ENCODE measurements at places on chromosomes 11 and 22.

DNA sequence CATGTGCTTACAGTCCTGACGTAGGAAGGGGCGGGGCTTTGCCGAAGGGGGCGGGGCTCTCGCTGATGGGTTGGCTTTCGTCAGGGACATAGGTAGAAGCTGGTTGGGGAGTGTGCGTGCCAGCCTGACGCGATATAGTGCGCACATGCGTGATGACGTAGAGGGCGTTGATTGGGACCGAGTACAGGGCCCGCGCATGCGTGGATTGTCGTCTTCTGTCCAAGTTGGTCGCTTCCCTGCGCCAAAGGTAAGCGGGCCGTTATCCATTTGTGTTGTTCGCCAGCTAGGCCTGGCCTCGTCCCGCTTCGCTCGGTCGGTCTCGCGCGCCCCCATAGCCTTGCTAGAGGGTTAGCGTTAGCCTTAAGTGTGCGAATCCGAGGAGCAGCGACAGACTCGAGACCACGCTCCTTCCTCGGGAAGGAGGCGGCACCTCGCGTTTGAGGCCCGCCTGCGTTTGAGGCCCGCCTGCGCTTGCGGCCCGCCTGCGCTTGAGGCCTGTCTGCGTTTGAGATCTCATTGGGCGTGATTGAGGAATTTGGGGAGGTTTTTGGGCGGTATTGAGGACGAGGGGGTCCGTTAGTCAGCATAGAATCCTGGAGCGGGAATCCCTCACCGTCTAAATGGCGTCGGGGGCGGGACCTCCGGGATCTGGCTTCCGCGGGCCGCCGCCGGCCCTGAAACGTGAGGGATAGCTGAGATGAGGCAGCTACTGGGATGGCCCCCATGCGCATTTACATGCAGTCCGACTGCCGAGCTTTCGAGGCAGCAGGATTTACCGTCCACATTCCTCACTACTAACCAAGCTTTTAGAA is at the start of gene XRCC6:
Gene XRCC6, plus strand, starts transcription at position 197 of the 812 bp plus-strand sequence. CDS start 710 bp downstream, outside the sequence.
- peak; percentile 100 for DNase-seq

GRCh38 chr22:32801537-32802236 is at the start of gene TIMP3:
TIMP3 (plus strand) TSS chr22:32801705; CDS start chr22:32802002, 297 bp downstream.
- peak; percentile 86 for DNase-seq

DNA sequence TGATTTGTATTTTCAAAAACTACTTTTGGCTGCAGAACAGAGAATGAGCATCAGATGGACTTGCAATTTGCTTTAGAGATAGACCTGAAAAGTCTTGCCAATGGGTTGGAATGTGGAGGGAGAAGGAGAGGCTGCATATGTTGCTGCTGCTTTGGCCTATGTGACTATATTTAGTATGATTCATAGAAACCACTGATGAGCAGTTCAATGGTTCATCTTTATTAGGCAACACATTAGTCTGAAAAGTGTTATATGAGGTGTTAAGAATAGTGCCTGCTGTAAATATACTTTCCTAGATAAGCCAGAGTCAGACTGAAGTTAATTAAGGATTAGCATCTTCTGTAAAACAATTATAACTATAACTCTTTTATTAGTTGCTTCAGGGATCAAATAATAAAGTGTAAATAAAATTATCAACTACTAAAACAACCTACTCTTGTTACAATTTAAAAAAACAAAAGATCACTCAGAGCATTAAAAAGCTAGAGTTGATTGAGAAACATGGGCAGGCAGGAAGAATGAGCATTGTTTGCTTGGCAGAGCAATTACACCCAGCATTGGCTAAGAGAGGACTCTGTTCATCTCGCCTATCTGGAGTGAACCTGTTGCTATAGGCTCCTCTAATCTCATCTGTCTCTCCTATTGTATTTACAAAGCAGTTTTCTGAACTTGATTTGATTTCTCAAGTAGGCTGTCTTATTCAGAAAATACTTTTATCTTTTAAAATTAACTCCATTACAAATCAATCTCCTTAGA is 36.3 kb downstream of the HORMAD2 start:
- DNase-seq: peak; percentile 72

GRCh38 chr22:26894766-26895485 is 237.5 kb downstream of the MIAT start:
- DNase-seq: peak; percentile 93

GRCh38 chr11:107676336-107677057 is 35.4 kb downstream of the SLN start:
- no peak for DNase-seq

DNA sequence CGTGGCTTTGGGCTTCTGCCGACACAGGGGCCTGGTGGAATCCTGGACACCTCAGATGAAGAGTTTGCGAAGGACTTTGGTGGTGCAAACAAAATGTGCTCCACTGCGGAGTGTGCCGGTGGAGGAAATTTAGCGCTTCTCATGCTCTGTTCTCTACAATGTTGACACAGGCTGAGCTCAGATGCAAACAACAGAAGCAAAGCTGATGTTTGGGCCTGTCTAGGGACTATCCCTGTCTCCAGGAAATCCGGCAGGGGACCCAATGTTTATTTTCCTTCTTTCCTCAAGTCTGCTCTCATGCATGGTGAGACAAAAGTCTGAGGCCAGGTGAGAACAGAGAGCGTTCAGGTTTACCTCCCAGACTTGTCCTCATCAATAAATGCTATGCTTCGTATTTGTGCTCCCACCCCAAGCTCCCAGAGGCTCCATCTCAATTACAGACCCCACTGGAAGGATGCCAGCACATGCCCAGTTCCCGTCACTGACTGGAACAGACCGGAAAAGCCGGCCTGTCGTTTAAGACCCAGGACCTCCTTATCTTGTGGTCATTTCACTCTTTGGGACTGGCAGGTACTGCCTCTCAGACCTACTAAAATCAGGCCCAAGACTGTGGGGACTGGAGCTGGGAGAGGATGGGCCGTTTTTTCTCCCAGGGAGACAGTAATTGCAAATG is 105.7 kb upstream of the B3GAT1 start:
- DNase-seq: no peak

DNA sequence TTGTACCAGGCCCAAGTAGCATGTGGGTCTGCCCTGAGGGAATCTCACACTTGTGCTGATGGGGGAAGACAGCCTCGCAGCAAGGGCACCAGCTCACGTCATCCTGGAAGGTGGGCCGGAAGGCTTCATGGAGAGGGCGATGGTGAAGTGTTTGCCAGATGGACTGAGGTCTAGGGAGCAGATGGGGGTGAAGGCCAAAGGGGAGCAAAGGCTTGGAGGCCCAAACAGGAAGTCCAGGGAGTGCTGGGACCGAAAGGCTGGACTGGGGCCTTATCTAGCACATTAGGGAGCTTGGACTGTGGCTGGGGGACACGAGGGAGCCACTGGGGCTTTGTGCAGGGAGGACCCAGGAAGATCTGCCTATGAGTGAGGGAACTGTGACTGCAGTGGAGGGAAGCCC is 1.2 kb upstream of the TNFRSF13C start:
- DNase-seq: no peak

- no peak for DNase-seq
These were observed 150.9 kb downstream of the CACNA1I start for GRCh38 chr22:39721206-39722031.
